ENCODE measurements at places on chromosomes 7 and 10. TPM values are rescaled to one million over a fixed set of nuclear protein-coding genes. Genes with fewer than 3 reads are reported as not detected.

DNA sequence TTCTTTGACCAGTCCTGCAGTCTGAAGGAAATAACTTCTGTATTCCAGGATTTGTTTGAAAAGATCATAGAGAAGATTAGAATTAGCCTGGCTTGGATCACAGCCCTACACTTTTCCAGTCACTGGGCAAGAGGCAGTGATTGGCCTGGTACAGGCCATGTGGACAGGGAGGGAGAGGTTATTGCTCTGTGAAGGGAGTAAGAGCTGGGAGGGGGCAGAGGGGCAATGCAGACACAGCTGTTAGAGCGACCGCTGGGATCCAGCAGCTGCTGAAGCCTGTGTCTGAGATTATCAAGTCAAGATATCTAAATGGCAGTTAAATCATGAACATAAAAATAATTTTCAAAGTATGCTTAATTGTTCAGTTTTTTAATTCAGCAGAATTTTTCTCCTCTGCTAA lies 257.3 kb downstream of the SDK1 start:
- DNase-seq = no peak

- DNase-seq = no peak
Observed at GRCh38 chr10:76916536-76916935, 721.1 kb downstream of the KCNMA1 start.

- no peak for DNase-seq
Observed at GRCh38 chr10:14124941-14125340, 205.8 kb downstream of the FRMD4A start.

DNA sequence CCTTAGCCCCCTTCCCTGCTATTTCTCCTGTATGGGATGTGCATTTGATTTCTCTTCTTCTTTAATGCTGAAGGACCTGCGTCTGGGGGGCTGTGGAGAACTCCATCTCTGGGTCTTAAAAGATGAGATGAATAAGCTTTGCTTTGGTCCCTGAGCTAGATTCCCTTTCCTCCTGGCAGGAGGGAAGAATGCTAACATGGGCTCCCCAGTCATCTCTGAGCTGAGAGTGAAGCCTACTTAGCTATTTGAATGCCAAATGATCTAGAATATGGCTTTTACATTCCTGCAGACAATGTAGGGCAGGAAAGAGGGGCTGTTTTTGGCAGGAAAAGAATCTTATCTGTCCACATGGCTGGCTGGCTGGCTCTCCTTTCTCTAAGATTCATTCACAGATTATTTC lies 62.6 kb upstream of the EFCAB10 start:
- no peak for DNase-seq

- no peak for DNase-seq
Observed at GRCh38 chr7:133197972-133198544, 54.8 kb upstream of the EXOC4 start.

DNA sequence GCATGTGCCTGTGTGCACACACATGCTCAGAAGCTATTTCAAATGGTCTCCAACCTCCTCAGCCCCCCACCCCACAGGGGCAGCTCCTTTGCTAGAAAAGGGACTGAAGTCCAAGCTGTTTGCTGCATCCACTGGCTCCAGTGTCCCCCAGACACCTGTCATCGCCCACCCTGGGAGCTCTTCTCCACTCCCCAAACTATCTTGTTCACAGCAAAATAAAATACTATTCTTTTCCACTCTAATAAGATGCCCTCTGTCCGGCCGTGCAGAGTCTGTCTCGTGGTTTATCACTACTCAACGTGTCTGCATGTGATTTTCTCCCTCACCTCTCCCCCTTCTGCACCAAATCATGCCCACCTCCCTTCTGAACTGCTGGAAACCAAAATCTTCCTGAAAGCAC lies 25.6 kb downstream of the HIPK2 start:
- DNase-seq = no peak

DNA sequence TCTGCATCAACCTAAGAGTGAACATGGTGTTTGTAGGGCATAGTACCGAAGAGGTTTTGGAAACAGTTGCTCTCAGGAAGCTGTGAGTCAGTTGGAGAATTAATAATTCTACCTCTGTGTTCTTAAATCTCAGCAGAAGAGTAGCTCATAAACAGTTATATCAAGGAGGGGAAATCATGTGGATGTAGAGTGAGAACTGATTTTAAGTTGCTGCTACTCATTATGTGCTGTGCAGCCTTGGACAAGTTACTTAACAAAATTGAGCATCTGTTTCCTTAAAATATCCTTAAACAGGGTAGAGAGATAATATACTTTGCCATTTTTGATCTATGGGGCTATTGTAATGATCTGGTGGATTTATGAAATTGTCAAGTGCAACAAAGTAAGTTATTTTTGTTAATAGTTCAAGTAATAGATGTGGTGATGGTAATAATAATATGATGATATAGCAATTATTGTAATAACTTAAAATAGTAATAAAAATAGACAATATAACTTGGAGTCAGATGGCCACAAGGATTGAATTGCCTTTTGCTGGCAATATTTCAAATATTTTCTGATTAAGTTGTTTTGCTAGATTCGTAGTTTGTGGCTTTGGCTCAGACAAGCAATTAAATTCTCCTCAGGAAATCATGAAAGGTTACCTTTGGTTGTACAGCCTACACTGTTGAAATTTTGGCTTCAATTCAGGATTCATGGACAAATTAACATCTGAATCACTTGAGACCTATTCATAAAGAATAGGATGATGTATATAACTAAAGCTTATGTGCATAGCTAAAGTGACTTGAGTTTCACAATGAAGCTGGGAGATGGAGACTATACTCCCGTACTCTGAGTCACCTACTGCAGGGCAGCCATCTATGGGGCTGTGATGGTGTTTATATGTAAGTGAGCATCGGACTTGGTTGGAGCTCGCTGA lies 228.5 kb downstream of the CDK14 start:
- DNase-seq = no peak

GRCh38 chr10:88260329-88261051 lies 322.6 kb downstream of the RNLS start:
- DNase-seq = no peak

GRCh38 chr10:17783751-17784150 lies 25.4 kb upstream of the MRC1 start:
- DNase-seq = no peak

DNA sequence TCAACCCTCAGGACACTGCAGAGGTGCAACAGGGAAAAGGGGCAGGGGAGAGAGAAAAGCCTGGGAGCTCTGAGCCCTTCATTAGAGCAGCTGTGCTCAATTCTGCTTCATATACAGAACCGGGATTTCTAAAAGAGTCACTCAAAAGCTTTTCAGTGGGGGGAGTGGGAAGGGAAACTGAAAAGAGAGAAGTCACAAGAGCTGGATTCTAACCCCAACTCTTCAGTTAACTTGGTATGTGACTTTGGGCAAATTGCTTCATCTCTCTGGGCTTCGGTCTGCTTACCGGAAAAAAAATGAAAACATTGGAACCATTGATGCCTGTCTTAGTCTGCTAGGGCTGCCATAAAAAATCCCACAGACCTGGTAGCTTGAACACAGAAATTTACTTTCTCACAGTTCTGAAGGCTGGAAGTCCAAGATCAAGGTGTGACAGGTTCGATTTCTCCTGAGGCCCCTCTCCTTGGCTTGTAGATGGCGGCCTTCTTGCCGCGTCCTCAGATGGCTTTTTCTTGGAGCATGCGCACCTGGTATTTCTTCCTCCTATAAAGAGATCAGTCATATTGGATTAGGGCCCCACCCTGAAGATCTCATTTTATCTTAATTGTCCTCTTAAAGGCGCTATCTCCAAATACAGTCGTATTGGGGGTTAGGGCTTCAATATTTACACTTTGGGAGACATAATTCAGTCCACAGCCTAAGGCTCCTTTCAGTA lies 118.3 kb upstream of the KMT2E start:
- DNase-seq = no peak

DNA sequence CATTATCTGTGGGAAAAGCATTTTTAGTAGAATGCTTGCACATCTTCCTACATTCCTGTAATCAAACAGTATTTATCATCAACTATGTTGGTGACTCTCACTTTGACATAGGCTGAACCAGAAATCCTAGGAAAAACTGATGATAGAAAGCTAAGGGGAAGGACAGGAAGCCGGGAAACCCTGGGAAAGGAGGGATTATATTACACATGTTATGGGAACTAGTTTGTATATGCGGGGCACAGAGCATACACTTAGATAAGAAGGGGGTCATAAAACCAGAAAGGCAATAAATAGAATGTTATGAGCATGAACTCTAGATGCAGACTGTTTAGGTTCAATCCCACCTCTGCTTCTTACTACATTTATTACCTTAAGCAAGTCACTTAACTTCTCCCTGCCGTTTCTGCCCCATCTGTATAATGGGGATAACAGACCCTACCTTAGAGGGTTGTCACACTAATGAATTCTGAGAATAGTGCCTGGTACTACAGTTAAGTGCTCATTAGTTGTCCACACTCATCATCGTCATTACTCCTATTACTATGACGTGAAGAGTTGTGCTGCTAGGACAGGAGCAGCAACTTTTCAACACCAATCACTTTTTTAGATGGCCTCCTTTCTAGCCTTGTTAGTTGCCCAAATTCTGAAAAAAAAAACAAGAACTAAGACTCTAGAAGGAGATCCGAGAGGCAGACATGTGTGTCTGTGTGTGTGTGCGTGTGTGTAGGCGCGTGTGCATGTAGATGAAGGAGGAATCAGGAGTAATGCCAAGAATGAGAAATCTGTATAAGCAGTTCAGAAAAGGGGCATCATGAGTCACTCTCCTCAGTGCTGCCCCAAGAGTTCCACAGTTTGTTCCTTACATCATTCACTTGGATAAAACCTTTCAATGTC lies 52.2 kb downstream of the KMT2C start:
- DNase-seq = no peak

DNA sequence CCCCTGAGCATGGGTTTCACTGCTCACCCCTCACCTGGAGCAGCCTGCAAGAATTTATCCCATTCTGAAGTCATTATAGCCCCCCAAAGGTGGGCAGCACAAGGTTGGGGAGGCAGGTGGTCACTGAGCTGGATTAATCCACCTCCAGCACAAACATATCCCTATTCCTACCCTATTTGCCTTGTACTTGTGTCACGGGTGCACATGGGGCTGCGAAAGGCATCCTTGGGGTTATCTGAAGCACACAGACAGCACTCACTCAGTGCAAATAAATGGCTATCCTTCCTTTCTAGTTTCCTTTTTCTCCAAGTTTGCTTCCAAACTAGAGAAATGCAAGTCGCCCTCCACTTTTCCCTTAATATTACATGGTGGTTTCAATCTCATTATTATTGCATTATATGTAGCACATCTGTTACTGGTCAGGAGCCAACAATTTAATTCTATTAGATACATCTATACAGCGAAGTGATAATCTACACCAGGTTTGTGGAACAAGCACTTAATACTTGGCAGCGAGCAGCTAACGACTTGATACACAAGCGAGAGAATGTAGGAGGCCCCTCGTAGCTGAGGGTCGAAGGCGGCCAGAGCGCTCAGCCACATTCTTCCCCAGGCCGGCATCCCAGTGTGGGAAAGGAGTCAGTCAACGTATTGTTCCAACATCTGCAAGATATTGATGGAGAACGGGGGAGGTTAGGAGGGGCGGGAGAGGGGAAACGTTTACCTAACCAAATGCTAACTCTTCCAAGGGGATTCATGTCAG lies 121.3 kb upstream of the HABP2 start:
- DNase-seq = no peak

- DNase-seq = no peak
Observed at GRCh38 chr10:99983280-99983988, 26.3 kb downstream of the DNMBP start.

DNA sequence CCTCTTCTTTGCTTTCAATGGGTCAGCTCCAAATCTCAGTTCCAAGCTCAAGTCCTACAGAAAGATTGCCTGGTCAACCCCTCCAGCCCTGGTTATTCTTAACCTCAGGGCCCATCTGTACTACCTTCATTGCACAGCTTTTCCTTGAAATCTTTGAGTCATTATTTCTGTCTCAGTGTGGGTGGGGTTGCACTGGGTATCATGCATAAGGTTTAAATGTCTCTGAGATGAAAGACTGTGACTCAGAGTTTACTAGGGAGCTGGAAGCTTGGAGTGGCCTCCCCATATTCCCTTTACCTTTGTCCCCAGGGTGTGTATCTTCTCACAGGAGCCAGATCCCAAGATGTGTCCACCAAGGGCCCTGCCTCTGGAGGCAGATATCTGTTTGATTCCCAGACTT lies 3.3 kb upstream of the OR6V1 start:
- no peak for DNase-seq

GRCh38 chr10:804787-805619 lies 115.5 kb upstream of the DIP2C start:
- no peak for DNase-seq

DNA sequence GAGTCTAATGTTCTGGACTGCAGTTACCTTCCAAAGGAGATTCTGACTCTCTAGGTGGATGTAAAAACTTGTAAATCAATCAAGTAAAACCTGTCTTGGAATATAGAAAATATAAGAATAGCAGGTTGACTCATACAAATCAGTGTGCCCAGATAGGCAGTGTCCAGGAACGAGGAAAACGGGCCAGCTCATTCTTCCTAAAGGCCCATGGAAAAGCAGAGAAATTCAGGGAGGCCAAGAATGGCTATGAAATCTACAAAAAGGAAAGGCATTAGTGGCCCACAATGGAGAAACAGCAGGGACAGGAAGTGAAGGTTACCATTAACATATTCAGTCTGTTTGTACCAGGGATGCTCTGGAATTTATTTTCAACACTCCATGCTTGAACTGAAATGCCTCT lies 14.9 kb downstream of the GLI3 start:
- no peak for DNase-seq

GRCh38 chr7:103132995-103133688 lies 15.8 kb downstream of the NAPEPLD start:
- no peak for DNase-seq

- DNase-seq = no peak
Observed at GRCh38 chr7:73870041-73870492, 9.1 kb downstream of the TMEM270 start.

DNA sequence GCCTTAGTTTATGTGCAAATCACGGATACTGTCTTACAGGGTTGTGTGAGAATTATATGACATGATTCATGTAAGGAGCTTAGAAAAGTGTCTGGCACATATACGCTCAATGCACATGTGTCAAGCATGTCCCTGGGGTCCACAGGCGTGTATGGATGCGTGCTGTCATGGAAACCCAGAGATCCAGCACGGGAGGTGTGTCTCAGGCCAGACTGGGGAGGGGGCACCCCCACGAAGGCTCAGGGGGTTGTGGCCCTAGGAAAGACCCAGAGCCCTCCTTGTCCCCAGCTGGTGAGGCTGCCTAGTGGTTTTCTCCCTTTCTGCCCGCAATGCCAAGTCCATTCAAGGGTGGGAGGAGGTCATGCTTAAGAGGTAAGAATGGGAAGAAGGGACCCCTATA lies 9.1 kb downstream of the BTBD16 start:
- no peak for DNase-seq

- peak; percentile 62 for DNase-seq
Observed at GRCh38 chr10:3473271-3473670, 300.7 kb upstream of the PITRM1 start.

GRCh38 chr10:652233-652632 lies 37.2 kb downstream of the DIP2C start:
- DNase-seq = no peak

GRCh38 chr7:142803901-142804300 lies 33.1 kb downstream of the PRSS2 start:
- no peak for DNase-seq

Gene PPP1R17
- not detected for total RNA-seq

Gene TEX47
- not detected for total RNA-seq

Gene LOXL4
- 23.0 TPM for total RNA-seq

Gene AS3MT
- not detected for total RNA-seq

Gene SERPINE1
- total RNA-seq = 4.6 TPM

Gene PDE6C
- total RNA-seq = not detected

Gene ANLN
- total RNA-seq = 50.2 TPM

Gene FAM24B
- total RNA-seq = not detected

Gene NAMPT
- 28.7 TPM for total RNA-seq

Gene NCAPG2
- total RNA-seq = 37.7 TPM

Gene SP4
- 4.5 TPM for total RNA-seq

Gene INHBA
- total RNA-seq = not detected
